ENCODE measurements at places on chromosomes 7 and 10.

DNA sequence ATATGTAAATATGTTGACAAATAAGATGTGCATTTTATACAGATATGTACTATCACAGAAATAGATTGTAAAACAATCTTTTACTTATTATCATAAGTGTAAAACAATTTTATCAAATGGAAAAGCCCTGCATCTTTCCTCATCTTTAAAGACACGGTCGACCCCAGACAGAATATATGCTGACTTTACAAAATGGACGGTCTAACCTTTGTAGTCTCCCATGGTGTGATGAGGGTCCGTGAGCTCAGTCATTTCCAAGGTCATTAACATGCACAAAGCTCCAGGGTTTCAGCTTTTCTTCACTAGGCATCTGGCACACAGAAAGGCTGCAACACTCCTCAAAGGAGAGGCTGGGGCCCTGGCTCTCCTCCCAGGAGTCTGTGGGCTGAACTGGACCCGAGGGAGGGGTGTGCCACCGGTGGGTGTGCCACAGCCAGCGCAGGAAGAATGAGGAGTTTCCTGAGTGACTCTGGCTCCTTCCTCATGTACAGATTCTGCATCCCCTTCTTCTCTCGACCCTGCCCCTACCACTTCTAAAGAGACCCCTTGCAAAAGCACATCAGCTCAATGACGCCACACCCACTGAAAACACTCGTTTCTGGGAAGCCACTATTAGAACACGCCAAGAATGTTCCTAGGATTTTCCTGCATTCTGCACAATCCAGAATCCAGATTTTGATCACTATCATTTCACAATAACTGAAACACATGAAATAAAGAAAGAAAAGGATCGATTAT, 26.2 kb upstream of the ABLIM1 start:
- peak; percentile 62 for DNase-seq

- peak; percentile 73 for DNase-seq
Measured at GRCh38 chr7:38506756-38507155, 124.4 kb downstream of the AMPH start.

DNA sequence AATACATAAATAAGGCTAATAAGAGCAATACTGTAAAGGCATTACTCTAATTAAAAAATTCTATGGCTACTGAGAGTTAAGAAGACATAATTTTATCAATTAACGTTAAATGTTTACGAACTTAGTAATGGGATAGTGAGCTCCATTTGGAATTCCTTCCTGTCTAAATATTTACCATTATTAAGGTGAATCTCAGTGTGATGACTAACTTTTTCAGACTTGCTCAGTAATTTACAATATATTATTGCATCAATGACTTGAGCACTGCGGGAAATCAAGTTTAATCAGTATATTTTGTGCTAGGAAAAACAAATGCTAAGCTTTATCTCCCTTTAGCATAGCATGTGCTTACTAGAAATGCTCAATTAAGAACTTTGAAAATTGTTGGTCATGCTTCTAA, 282.5 kb upstream of the TEX47 start:
- DNase-seq: no peak

GRCh38 chr7:73647725-73648592, 19.7 kb upstream of the VPS37D start:
- DNase-seq: no peak

GRCh38 chr10:106535304-106535953, 629.1 kb downstream of the SORCS1 start:
- DNase-seq: no peak
